ENCODE measurements at places on chromosomes 16 and 17. TPM values are rescaled to one million over a fixed set of nuclear protein-coding genes. Genes with fewer than 3 reads are reported as not detected.

Gene C1QTNF1
- 53.1 TPM for total RNA-seq

Gene CDH5
- total RNA-seq: 28.3 TPM

Gene TBX6
- total RNA-seq: 4.3 TPM

Gene KRTAP9-8
- total RNA-seq: 120 TPM

Gene USP6
- total RNA-seq: not detected

Gene TBC1D3B
- 6.9 TPM for total RNA-seq

Gene OSBPL7
- total RNA-seq: 8.4 TPM

Gene PPM1E
- total RNA-seq: not detected

Gene CNGB1
- not detected for total RNA-seq

Gene CRHR1
- total RNA-seq: 3.7 TPM

Gene MYO1D
- total RNA-seq: 89.0 TPM

Gene FOXN1
- 57.4 TPM for total RNA-seq

Gene TMEM114
- not detected for total RNA-seq

Gene DLX4
- total RNA-seq: 3.3 TPM

Gene PRSS22
- total RNA-seq: 6.7 TPM

Gene GAS2L2
- not detected for total RNA-seq

Gene KRT40
- not detected for total RNA-seq

Gene SLC5A11
- not detected for total RNA-seq

Gene PDE6G
- total RNA-seq: not detected

Gene HSF5
- total RNA-seq: 0.08 TPM

Gene OTOP2
- not detected for total RNA-seq

Gene CCL4
- total RNA-seq: not detected

Gene NPIPB6
- total RNA-seq: 10.2 TPM

Gene MLKL
- 4.5 TPM for total RNA-seq

Gene DNAH17
- total RNA-seq: 5.9 TPM

Gene EVPLL
- total RNA-seq: 5.0 TPM

Gene SNAI3
- 0.39 TPM for total RNA-seq

Gene OTOP3
- not detected for total RNA-seq

Gene SLC43A2
- total RNA-seq: 10.1 TPM
